ENCODE measurements at places on chromosomes 3 and 15.
A peak's percentile ranks its signal among the peaks of the same experiment; 100 is the strongest.

GRCh38 chr3:24521420-24522145 lies 26.9 kb upstream of the THRB start:
- H3K27me3 ChIP-seq, result no peaks in the 10 kb centered on the region
- peak overlapping the region; percentile 78 for H3K4me3 ChIP-seq
- H3K36me3 ChIP-seq, result no peaks in the 10 kb centered on the region
- no peak for DNase-seq

DNA sequence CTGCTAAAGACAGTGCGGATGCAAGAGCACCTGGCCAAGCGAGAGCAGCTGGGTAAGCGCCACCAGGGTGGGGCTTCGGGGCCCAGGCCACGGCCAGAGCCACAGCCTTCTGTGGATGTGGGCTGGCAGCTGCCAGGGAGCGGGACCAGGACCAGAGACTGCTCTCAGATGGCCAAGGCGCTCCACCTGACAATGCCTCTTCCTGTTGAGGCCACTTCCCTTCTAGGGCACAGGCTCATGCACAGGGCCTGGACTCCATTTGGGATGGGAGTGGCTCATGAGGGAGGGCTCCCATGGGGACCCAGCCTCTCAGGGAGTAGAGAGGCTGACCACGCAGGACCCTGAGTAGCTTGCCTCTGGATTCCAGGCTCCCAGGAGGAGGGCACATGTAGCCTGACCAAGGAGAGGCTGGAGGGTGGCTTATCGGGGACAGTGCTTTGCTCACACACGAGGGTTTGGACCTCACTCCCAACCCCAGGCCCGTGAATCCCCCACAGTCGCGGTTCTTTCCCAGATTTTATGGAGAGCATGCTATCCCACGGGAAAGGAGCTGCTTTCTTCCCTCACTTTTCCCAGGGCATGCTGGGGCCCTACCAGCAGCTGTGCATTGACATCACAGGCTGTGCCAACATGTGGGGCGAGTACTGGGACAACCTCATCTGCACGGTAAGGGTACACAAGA lies 25.1 kb downstream of the ACAA1 start:
- H3K4me3 ChIP-seq, result no peak overlapping the region
- H3K27me3 ChIP-seq, result no peaks in the 10 kb centered on the region
- DNase-seq, result no peak
- peaks cover 14% of the 10 kb centered on the region for H3K4me1 ChIP-seq

GRCh38 chr3:34260271-34261000 lies 462.0 kb downstream of the PDCD6IP start:
- no peaks in the 10 kb centered on the region for H3K36me3 ChIP-seq
- no peak overlapping the region for H3K27ac ChIP-seq
- H3K4me3 ChIP-seq, result no peak overlapping the region
- H3K27me3 ChIP-seq, result no peaks in the 10 kb centered on the region
- DNase-seq, result no peak
- H3K4me1 ChIP-seq, result no peaks in the 10 kb centered on the region

DNA sequence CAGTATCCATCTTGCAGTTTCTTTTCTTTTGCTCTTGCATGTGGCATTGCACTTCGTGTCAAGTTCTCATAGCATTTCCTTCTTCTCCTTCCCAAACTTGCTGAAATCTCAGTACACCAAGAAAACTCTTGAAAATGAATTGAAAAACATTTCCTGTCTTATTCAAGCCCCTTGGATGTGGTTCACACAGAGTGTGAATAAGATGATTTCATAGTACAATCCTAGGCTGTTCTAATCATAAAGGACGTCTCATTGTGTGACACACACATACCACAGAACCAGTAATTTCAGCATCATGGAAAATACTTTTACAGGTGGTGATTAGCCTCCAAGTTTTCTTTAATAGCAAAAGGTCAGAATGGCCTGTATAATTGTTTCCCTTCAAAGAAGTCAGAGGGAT lies 121.6 kb upstream of the AADACL2 start:
- DNase-seq, result no peak
- H3K4me1 ChIP-seq, result no peaks in the 10 kb centered on the region
- H3K27me3 ChIP-seq, result no peaks in the 10 kb centered on the region
- no peak overlapping the region for H3K27ac ChIP-seq

- H3K27ac ChIP-seq, result no peak overlapping the region
- no peaks in the 10 kb centered on the region for H3K36me3 ChIP-seq
- DNase-seq, result no peak
- H3K27me3 ChIP-seq, result no peaks in the 10 kb centered on the region
- H3K4me1 ChIP-seq, result peaks cover 21% of the 10 kb centered on the region
Observed at GRCh38 chr15:57203906-57204305, 172.4 kb upstream of the CGNL1 start.

- no peak overlapping the region for H3K27ac ChIP-seq
- no peaks in the 10 kb centered on the region for H3K4me1 ChIP-seq
- H3K4me3 ChIP-seq, result no peak overlapping the region
- no peak for DNase-seq
- H3K36me3 ChIP-seq, result no peaks in the 10 kb centered on the region
- H3K27me3 ChIP-seq, result no peaks in the 10 kb centered on the region
Observed at GRCh38 chr15:73440571-73440970, 2.4 kb upstream of the REC114 start.

DNA sequence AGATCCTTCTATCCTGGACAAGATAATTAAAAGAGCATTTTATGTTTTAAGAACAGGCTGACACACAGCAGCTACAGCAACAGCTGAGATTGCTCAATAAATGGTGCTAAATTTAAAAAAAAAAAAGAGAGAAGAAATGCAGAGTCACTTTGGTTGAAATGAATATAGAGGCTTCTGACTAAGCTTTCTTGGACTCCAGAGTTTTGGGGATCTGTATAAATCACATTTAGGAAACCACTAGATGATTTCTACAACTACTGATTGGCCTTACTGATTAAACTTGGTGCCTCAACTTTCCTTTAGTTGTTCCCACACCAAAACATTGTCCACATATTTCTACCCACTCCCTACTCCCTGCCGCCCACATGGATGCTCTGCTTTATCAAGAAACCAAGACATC lies 132.9 kb upstream of the ZBTB20 start:
- H3K4me1 ChIP-seq, result no peaks in the 10 kb centered on the region
- H3K4me3 ChIP-seq, result no peak overlapping the region
- H3K27me3 ChIP-seq, result no peaks in the 10 kb centered on the region
- DNase-seq, result no peak
- H3K27ac ChIP-seq, result no peak overlapping the region

GRCh38 chr15:37847776-37848175 lies 86.7 kb upstream of the TMCO5A start:
- no peaks in the 10 kb centered on the region for H3K36me3 ChIP-seq
- no peak overlapping the region for H3K4me3 ChIP-seq
- no peaks in the 10 kb centered on the region for H3K4me1 ChIP-seq
- no peaks in the 10 kb centered on the region for H3K27me3 ChIP-seq
- no peak overlapping the region for H3K27ac ChIP-seq
- no peak for DNase-seq

- no peaks in the 10 kb centered on the region for H3K27me3 ChIP-seq
- H3K36me3 ChIP-seq, result no peaks in the 10 kb centered on the region
- no peak overlapping the region for H3K4me3 ChIP-seq
- H3K4me1 ChIP-seq, result peaks cover 24% of the 10 kb centered on the region
- DNase-seq, result no peak
Observed at GRCh38 chr15:89746386-89746780, 4.7 kb downstream of the MESP1 start.

DNA sequence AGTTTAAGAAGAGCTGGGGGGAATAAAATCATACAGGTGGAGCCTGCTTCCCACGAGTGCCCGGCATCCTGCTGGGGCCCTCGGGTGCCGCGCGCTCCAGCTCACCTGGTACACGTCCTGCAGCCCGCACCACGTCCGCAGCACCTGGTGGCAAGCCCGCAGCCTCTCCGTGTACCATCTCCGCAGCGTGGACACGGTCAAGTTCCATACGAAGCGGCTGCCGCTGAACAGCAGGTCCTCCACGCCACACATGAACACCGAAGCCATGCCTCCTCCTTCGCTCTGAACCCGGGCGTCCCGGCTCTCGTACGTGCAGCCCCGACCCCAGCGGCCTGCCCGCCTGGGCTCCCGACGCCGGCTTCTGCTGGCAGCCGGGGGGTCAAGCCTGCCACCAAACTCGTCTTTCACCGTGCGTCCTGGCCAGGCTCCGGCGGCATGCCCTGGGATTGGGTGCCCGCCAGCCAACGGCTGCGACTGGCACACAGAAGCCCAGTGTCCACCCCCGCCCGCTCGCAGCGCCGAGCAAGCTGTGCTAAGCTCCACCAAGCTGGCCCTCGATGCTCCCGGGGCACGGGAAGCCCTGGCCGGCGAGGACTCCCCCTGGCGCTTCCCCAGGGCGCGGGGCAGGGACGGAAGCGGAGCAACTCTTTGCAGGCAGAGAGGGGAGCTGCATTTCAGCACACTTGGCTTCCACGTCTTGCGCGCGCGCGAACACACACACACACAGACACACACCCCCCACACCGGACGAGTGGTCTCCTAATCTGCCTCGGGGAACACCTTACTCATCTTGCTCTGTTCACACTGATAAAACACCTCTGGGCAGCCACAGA lies at the start of gene FRMD4B:
Gene FRMD4B (minus strand): TSS at position 366 of the 833 bp plus-strand sequence. CDS start 99 bp downstream, at position 267.
- peaks cover 30% of the 10 kb centered on the region for H3K27me3 ChIP-seq
- H3K27ac ChIP-seq, result peak within 1 kb of the TSS; percentile 67
- H3K4me1 ChIP-seq, result peaks cover 4% of the 10 kb centered on the region

DNA sequence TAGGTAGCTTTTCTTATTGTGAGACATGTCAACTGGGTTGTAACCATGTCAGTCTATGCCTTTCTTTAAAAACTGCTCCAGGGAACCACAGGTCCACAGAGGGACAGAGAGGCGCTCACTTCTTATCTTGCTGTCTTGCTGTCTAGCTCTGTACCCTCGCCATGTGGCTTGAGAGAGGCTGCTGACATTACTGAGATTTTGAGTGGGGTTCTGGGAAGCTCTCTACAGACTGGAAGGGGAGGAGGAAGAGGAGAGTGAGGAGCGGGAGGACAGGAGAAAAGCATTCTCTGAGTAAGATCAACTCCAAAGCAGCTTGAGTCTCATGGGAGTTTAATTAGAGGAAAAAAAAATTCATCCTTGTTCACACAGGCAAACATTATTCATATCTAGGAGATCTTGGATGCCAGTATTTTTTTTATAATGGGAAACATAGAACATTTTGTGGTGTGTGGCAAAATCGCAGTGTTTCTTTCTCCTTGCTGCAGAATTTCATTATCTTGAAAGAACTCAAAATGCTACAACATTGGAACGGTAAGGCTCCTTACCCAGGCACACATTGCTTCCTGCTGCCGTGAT lies 1037.0 kb upstream of the NR2F2 start:
- no peaks in the 10 kb centered on the region for H3K27me3 ChIP-seq
- H3K27ac ChIP-seq, result no peak overlapping the region
- no peaks in the 10 kb centered on the region for H3K4me1 ChIP-seq
- DNase-seq, result no peak
- H3K36me3 ChIP-seq, result no peaks in the 10 kb centered on the region

DNA sequence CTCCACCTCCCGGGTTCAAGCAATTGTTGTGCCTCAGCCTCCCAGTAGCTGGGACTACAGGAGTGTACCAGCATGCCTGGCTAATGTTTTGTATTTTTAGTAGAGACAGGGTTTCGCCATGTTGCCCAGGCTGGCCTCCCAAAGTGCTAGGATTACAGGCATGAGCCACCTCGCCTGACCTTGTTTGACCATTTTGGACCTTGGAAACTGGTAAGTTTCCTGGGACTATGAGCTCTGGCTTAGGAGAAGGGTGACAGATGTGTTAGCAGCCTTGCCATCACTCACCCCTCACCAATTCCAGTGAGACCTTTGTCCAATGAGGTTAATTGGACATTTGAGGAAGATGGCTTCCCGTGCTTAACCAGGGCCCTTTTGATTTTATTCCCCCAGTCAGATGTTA lies 19.9 kb downstream of the DNASE1L3 start:
- no peak overlapping the region for H3K4me3 ChIP-seq
- peaks cover 24% of the 10 kb centered on the region for H3K4me1 ChIP-seq
- no peak for DNase-seq
- H3K27ac ChIP-seq, result no peak overlapping the region

DNA sequence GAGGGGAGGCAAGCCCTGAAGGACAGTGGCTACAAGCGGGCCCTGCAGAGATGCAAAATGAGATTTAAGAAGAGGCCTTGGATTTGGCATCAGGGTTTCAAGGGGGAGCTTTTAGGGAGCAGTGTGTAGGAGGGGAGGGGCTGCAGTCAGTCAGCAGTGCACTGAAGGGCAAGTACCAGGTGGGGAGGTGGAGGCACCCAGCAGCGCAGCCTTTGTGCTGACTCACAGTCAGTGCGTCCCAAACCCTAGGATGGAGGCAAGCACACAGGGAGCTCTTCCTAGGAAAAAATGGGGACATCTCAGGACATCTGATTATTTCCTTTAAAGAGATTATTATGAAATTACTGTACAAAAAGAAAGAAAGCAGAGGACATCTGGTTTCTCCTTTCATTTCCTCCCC lies 80.0 kb downstream of the AAGAB start:
- peak overlapping the region; percentile 38 for H3K27ac ChIP-seq
- H3K36me3 ChIP-seq, result peaks cover 83% of the 10 kb centered on the region
- no peaks in the 10 kb centered on the region for H3K27me3 ChIP-seq
- no peak overlapping the region for H3K4me3 ChIP-seq
- no peak for DNase-seq

DNA sequence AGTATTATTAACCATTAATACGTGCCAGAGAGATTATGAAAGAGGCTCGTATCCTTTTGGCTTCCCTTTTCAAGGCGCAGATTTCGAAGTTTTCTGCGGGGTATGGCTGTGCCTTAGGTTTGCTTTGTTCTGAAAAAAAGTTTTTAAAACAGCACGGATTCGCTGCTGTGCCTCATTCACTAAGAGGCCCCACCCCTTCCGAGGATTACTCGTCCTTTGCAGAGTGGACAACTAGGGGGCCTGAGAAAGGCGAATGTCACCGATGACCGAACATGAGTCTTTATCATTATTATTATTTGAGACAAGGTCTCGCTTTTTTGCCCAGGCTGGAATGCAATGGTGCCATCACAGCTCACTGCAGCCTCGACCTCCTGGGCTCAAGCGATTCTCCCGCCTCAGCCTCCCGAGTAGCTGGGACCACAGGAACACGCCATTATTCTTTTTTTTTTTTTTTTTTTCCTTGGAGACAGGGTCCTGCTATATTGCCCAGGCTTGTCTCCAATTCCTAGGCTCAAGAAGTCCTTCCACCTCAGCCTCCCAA lies 684 bp upstream of the RPS27L start:
- peaks cover 26% of the 10 kb centered on the region for H3K36me3 ChIP-seq
- no peak for DNase-seq
- peak overlapping the region; percentile 93 for H3K27ac ChIP-seq
- peak overlapping the region; percentile 87 for H3K4me3 ChIP-seq

GRCh38 chr3:159796744-159797143 lies 191.9 kb upstream of the IL12A start:
- peak overlapping the region; percentile 73 for H3K27ac ChIP-seq
- H3K27me3 ChIP-seq, result no peaks in the 10 kb centered on the region
- no peak for DNase-seq
- H3K4me3 ChIP-seq, result no peak overlapping the region

GRCh38 chr3:32733631-32734229 lies 48.7 kb downstream of the CNOT10 start:
- H3K27ac ChIP-seq, result no peak overlapping the region
- no peak for DNase-seq
- H3K27me3 ChIP-seq, result no peaks in the 10 kb centered on the region
- H3K36me3 ChIP-seq, result peaks cover 8% of the 10 kb centered on the region

GRCh38 chr3:23837286-23837685 lies 31.5 kb downstream of the UBE2E1 start:
- H3K4me1 ChIP-seq, result peaks cover 29% of the 10 kb centered on the region
- no peak for DNase-seq
- H3K4me3 ChIP-seq, result no peak overlapping the region
- no peaks in the 10 kb centered on the region for H3K27me3 ChIP-seq
- no peak overlapping the region for H3K27ac ChIP-seq

GRCh38 chr3:65732051-65732935 lies 306.4 kb downstream of the MAGI1 start:
- no peaks in the 10 kb centered on the region for H3K36me3 ChIP-seq
- DNase-seq, result no peak
- no peaks in the 10 kb centered on the region for H3K4me1 ChIP-seq
- no peaks in the 10 kb centered on the region for H3K27me3 ChIP-seq
- H3K27ac ChIP-seq, result no peak overlapping the region
